Heart right ventricle (tissue), 16 donors: ENCODE measurements at places on chromosomes 2 and 18. TPM values are rescaled to one million over a fixed set of nuclear protein-coding genes. Genes with fewer than 3 reads are reported as not detected.

DNA sequence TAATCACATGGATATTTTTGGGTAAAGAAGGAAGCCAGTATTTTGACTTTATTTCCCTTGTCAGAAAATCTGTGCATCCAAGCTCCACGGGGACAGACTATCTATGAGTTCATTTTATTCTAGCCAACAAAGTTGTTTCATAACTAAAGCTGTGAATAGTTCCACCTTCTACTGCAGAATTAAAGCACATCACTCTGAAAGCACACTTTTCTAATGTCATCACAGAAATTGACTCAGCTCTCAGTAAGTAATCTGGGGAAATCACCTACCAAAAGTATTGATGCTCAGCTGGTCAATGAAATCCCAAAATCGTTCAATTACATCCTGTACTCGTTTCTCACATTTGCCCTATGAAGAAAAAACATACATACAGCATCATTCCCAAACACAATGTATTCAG is 19.1 kb downstream of the IAH1 start:
- DNase-seq, result no peak

DNA sequence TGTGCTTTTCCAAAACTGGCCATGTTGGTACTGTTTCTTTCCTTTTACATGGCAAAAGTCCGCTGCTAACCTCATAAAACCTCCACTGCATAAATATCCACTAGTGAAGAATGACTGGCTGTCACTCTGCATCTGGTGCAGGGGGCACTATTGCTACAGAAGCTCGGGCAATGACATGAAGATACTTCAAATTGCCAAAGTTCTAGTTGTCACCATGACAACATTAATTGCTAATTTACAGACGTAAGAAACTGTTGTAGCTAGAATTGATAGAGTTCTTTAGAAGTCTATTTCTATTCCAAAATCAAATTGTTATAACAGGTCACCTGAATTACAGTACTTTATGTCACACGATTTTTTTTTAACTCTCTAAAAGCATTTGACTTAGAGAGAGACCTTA is 845 bp downstream of the CFAP210 start:
- no peak for DNase-seq

GRCh38 chr2:199997296-199997695 is 41.9 kb downstream of the MAIP1 start:
- DNase-seq, result no peak

- DNase-seq, result no peak
Observed at GRCh38 chr2:18626256-18626668, 36.9 kb upstream of the NT5C1B start.

DNA sequence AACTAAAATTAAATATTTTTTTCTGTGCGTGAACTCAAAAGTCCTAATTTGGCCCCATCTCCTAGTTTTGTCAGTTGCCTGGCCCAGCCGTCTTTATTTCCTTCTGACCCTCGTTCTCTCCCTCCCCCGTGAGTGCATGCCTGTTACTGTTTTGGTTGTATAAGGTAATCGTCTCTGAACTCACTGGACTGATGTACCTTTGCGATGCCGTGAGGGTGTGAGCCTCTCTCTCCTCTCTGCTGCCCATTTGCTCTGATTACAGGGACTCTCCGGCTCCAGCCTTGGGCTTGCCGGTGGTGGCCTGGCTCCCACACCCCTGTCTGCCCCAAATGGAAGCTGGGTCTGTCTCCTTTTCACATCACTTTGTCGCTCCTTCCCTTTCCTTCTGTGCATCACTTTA is 66.5 kb upstream of the RBM44 start:
- DNase-seq, result no peak

DNA sequence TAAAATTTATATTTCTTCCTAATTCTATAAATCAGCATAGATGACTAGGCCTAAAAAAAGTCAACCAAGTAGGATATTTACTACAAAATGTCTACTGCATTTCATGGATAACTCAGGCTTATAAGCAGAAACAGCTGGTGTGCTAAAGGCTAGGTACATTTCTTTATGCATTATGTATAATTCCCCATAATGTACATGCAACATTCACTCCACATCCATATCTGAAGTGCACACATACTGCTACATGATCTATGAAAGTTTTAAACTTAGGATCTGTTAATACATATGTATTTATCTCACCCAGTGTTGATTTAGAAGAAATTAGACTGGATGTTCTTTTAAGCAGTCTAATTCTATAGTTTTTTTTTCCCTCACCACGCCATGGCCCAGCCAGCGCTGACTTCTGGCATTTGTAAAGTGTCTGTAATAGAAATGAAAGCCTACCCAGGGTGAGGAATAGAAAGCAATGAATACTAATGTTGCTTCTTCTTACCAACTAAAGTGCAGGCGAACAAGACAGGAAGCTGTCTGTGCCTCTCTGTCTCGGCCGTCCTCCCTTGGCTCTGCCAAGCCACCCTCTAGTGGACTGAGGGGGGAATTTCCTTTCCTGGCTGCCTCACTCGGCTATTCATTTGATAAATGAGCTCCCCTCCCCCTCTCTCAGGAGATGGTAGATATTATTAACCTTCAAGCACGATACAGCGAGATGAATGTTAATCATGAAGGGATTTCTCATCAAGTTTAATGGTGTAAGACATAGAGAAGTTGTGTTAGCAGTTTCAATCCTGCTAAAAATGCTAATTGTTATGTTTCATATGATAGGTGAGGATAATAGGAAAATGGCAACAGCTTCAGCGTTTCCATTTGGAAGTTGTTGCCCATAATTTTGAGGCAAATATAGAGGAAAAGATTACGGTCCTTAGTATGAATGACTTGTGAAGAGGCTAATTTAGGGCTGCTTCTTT is 384.5 kb downstream of the MTX2 start:
- DNase-seq, result peak; percentile 45

GRCh38 chr2:240626531-240627300 is 1.4 kb downstream of the GPR35 start:
- DNase-seq, result no peak

DNA sequence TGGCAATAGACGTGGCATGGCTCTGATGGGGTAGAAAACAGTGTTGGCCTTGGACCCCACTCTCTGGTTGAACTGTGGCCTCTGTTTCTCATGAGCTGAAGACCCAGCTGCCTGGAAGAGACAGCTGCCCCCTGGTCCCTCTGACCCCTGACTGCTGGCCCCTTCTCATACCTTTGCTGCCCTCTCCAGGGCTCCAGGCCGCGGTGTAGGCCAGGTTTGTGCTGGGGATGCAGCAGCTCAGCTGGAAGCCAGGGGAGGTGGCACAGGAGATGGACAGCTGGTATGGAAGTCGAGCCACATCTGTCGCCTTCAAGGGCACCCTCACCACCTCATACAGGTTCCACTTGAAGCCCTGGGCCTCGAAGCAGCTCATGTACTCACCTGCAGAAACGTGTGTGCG is 31.7 kb upstream of the SELENOI start:
- DNase-seq, result no peak

DNA sequence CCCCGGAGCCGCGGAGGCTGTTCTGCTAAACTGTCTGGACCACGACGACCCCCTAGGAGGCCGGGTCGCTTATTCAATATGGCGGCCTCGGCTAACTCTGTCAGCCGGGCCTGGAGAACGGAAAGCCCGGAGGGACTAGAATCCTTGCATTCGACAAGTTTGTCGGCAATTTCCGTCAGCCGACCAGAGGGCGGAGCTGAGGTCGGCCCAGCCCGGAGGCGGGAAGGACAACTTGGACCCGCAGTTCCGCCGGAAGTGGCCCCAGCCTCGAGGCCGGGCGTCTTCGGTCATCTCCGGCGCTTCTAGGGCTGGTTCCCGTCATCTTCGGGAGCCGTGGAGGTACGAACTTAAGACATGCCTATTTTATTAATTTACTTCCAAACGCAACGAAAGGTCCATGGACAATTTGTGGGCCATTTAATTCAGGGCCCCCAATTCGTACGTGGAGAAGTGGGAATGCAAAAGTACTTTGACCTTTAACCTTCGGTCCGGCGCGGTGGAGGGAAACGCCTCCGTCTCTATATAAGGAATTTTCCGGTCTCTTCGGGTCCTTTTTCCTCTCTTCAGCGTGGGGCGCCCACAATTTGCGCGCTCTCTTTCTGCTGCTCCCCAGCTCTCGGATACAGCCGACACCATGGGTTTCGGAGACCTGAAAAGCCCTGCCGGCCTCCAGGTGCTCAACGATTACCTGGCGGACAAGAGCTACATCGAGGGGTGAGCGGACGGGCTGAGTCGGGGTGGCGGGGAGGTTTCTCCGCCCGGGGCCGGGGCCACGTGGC is at the start of the genes EEF1B2 and NDUFS1:
Gene EEF1B2, plus strand, starts transcription at position 550 of the 779 bp plus-strand sequence. Its CDS starts 85 bp downstream, at position 635.
Gene NDUFS1, minus strand, starts transcription at position 99 of the 779 bp plus-strand sequence. CDS start 5,766 bp downstream, outside the sequence.
- peak; percentile 96 for DNase-seq

DNA sequence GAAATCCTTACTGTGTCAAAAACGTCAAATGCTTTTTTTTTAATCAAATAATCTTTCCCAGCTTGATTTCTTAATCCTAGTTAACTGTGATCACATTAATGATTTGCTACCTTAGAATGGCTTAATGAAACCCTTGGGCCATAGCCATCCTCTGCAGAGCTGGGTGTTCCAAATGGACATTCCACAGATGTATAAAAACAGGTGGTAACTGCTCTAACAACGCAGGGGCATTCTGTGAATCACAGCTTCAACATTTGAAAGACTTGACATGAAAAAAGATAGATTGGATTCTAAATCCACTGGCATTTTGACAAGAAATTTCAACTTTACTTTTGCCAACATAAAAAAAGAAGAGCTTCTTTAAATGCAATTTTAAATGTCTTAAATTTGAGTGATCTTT is 69.8 kb upstream of the RASGRP3 start:
- no peak for DNase-seq

Gene BMP10
- total RNA-seq, result not detected

Gene HSBP1L1
- 8.0 TPM for total RNA-seq

Gene RFX8
- 0.21 TPM for total RNA-seq

Gene FAM237A
- total RNA-seq, result 3.0 TPM
